ENCODE measurements at places on chromosomes 7 and 10. TPM values are rescaled to one million over a fixed set of nuclear protein-coding genes. Genes with fewer than 3 reads are reported as not detected.

The UCN3 gene
- total RNA-seq, result not detected

The GNG11 gene
- total RNA-seq, result 8.5 TPM

The SMKR1 gene
- 0.20 TPM for total RNA-seq

The SLC13A1 gene
- total RNA-seq, result not detected

The CHST3 gene
- total RNA-seq, result 49.4 TPM

The BMPR1A gene
- total RNA-seq, result 60.5 TPM

The EVX1 gene
- not detected for total RNA-seq

The SCART1 gene
- 2.5 TPM for total RNA-seq

The LRIT1 gene
- total RNA-seq, result not detected

The AKR1B15 gene
- total RNA-seq, result 0.07 TPM

The IL6 gene
- total RNA-seq, result 62.2 TPM

The HSPA12A gene
- total RNA-seq, result 25.8 TPM

The PRKCQ gene
- not detected for total RNA-seq

The PAX4 gene
- total RNA-seq, result not detected

The GNAT3 gene
- total RNA-seq, result not detected

The KBTBD2 gene
- total RNA-seq, result 36.4 TPM

The PTPRZ1 gene
- 0.46 TPM for total RNA-seq

The EBF3 gene
- 1.6 TPM for total RNA-seq

The SPDYE9 gene
- not detected for total RNA-seq

The TMEM178B gene
- 2.3 TPM for total RNA-seq

The PNLIPRP1 gene
- total RNA-seq, result not detected

The COL13A1 gene
- 38.9 TPM for total RNA-seq

The ELN gene
- total RNA-seq, result 82.6 TPM

The VWC2 gene
- not detected for total RNA-seq

The HOXA5 gene
- total RNA-seq, result 1.2 TPM

The OPN1SW gene
- not detected for total RNA-seq

The STEAP1 gene
- total RNA-seq, result 62.2 TPM

The LRRC61 gene
- total RNA-seq, result 0.36 TPM

The PHTF2 gene
- 41.4 TPM for total RNA-seq

The FEZF1 gene
- total RNA-seq, result not detected

The SP8 gene
- not detected for total RNA-seq

The CHN2 gene
- not detected for total RNA-seq

The C10orf95 gene
- not detected for total RNA-seq

The GIMAP1 gene
- 0.03 TPM for total RNA-seq

The NOBOX gene
- not detected for total RNA-seq

The AVPI1 gene
- 19.8 TPM for total RNA-seq

The GIMAP6 gene
- 0.46 TPM for total RNA-seq

The FAM25G gene
- total RNA-seq, result not detected

The CYP3A7 gene
- total RNA-seq, result not detected
